ENCODE measurements at places on chromosomes 3 and 15. TPM values are rescaled to one million over a fixed set of nuclear protein-coding genes. Genes with fewer than 3 reads are reported as not detected.

DNA sequence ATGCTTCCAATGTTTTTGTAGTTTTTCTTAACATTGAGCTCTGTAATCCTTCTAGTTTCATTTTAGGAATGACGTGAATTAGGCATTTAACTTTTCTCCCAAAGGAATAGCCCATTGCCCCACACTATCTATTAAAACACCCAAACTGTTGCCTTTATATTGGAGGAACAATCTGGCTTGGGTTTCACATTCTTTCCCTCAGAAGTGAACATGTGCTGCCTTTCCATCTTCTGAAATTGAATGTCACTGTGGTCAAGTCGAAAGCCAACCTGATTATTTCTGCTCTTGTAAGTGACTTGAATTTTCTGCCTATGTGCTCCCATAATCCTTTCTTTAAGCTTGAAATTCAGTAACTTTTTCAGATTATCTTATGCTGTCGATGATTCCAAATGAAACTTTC is 214.5 kb downstream of the SLC9A9 start:
- DNase-seq = no peak
- H3K27me3 ChIP-seq = no peaks in the 10 kb centered on the region
- H3K36me3 ChIP-seq = no peaks in the 10 kb centered on the region
- H3K4me3 ChIP-seq = no peak overlapping the region
- H3K27ac ChIP-seq = no peak overlapping the region

CPNE9 gene
- polyA plus RNA-seq = 0.10 TPM

- DNase-seq = no peak
- peaks cover 72% of the 10 kb centered on the region for H3K36me3 ChIP-seq
- H3K4me3 ChIP-seq = no peak overlapping the region
- peaks cover 37% of the 10 kb centered on the region for H3K4me1 ChIP-seq
- no peaks in the 10 kb centered on the region for H3K27me3 ChIP-seq
- no peak overlapping the region for H3K27ac ChIP-seq
Measured at GRCh38 chr3:123099331-123100192, 32.7 kb downstream of the PDIA5 start.

RAD51 gene
- polyA plus RNA-seq = 1.6 TPM

SNRK gene
- polyA plus RNA-seq = 9.2 TPM

GRCh38 chr3:53223541-53223966 is 32.3 kb downstream of the TKT start:
- no peaks in the 10 kb centered on the region for H3K27me3 ChIP-seq
- H3K4me3 ChIP-seq = no peak overlapping the region
- H3K36me3 ChIP-seq = peaks cover 63% of the 10 kb centered on the region
- DNase-seq = no peak
- no peak overlapping the region for H3K27ac ChIP-seq

GRK7 gene
- polyA plus RNA-seq = 0.05 TPM

DNA sequence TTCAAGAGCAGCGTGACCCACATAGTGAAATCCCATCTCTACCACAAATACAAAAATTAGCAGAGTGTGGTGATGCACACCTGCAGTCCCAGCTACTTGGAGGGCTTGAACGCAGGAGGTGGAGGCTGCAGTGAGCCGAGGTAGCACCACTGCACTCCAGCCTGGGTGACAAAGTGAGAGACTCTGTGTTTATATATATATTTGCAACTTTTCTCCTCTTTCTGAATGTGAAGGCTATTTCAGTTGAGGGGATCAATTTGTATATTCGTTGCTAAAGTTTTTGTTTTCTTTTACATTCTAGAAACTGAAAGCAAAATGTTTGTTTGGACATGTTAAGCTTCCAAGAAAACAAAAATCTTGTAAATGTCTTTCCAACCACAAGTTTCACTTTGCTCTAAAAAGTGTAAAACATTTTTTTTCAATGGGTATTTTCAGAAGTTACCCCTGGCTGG is 29.8 kb upstream of the FAM98B start:
- no peak for DNase-seq
- H3K4me1 ChIP-seq = no peaks in the 10 kb centered on the region
- H3K27ac ChIP-seq = no peak overlapping the region
- H3K36me3 ChIP-seq = no peaks in the 10 kb centered on the region
- H3K4me3 ChIP-seq = no peak overlapping the region

GRCh38 chr15:55499151-55499550 is 8.9 kb downstream of the DNAAF4 start:
- no peak for DNase-seq
- H3K4me3 ChIP-seq = no peak overlapping the region
- no peaks in the 10 kb centered on the region for H3K27me3 ChIP-seq

DNA sequence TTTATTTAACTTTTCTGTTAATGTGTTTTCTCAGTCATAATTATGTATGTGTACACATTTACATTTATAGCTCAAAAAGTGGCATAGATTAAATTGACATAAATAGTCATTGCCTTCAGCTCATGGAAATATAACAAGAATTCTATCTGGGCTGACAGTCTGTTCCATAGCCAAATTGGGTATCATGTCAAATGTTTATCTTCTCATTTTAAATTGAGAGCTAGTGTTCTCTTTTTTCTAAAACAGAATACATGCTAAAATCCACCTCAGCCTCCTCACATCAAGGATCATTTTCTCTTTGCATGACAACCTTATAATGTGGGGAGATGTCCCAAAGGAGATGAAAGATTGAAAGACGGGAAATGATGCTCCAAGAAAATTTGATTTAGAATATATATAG is 144.1 kb upstream of the BCHE start:
- DNase-seq = no peak
- H3K4me3 ChIP-seq = no peak overlapping the region
- no peaks in the 10 kb centered on the region for H3K4me1 ChIP-seq
- H3K36me3 ChIP-seq = no peaks in the 10 kb centered on the region

All from stomach (tissue), 19 donors.